ENCODE measurements at places on chromosomes 7 and 10.

GRCh38 chr7:75905785-75906604 is 9.0 kb upstream of the POR start:
- DNase-seq = no peak

DNA sequence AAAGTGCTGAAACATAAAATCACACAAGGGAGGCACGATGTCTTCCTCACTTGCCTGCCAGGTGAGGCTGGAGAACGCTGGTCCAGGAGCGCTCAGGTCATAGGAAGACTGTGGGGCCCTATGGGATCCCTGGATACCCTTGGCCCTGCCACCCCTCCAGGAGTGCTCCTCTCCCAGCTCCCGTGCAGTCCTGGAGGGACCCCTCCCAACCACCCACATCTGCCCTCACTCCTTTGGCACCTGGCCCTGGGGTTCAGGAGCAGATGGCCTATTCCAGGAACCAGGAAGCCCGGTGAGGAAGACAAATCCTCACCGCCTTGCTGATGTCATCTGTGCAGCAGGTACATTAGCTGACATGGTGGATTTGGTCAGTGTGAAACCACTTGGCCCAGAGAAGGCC is 3.7 kb upstream of the CXCL12 start:
- no peak for DNase-seq

- DNase-seq = no peak
Measured at GRCh38 chr10:89374713-89375141, 3.1 kb upstream of the IFIT1B start.

GRCh38 chr10:101111547-101111946 is 19.6 kb upstream of the TLX1 start:
- no peak for DNase-seq

DNA sequence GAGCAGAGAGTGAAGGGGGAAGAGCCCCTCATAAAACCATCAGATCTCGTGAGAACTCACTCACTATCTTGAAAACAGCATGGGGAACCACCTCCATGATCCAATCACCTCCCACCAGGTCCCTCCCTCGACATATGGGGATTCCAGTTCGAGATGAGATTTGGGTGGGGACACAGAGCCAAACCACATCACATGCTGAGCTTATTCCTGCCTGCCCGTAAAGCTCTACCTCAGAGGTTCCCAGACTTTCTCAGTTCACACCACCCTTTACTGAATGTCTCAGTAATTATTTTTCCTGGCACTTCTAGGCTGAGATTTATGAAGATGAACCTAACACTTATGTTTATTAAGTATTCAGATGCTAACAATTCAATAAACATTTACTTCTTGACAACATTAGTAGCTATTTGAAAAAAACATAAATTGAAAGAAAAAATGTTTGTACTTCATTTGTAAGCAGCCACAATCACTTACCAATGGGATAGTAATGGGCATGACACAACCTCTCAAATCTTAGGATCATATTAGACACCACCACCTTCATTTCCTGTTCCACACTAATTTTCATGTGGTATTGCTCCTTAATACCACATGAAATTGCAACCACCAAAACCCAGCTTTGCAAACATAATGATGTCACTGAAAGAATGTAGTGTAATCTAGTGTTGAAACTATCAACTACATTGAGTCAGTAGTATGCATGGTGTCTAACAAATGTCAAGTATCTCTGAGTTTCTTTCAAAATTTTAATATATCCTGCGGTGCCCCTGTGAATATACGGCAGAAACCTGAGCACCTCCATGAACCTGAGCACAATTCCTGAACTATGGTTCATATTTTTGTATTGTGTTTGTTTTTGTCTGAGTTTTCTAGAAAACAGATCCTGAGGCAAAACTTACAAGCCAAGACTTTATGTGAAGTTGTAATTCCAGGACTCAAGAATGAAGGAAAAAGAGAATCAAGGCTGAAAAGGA is 4.5 kb upstream of the DGKI start:
- DNase-seq = no peak

- DNase-seq = no peak
Measured at GRCh38 chr10:78398382-78398781, 364.7 kb downstream of the RPS24 start.
